ENCODE measurements at places on chromosomes 4 and X.

- peak; percentile 27 for DNase-seq
Observed at GRCh38 chr4:17347445-17347844, 164.4 kb downstream of the QDPR start.

GRCh38 chr4:131584587-131584986 is 1564.5 kb upstream of the PCDH10 start:
- DNase-seq, result peak; percentile 23

- no peak for DNase-seq
Observed at GRCh38 chrX:3659761-3660160, 53.7 kb downstream of the PRKX start.

DNA sequence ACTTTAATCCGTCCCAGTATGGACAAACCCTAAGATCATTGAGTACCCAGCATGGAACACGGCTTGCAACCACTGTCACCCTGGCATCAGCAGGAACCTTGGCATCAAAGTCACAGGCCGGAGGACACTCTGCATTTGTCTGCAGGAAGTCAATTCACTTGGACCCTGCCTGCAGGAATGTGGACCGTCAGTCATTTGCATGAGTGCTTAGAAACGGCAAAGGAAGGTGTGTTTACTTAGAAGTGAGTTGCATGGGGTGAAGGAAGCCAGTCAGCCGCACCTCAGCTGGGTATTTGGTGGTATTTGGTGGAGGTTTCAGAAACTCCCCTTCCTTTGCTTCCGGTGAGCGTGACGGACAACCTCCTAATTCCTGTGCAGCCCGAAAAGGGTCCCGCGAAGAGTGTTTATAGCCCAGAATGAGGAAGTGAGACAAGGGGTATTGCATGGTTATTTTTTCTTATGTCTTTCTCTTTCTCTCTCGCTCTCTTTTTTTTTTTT is 15.5 kb downstream of the P2RY8 start:
- DNase-seq, result no peak

DNA sequence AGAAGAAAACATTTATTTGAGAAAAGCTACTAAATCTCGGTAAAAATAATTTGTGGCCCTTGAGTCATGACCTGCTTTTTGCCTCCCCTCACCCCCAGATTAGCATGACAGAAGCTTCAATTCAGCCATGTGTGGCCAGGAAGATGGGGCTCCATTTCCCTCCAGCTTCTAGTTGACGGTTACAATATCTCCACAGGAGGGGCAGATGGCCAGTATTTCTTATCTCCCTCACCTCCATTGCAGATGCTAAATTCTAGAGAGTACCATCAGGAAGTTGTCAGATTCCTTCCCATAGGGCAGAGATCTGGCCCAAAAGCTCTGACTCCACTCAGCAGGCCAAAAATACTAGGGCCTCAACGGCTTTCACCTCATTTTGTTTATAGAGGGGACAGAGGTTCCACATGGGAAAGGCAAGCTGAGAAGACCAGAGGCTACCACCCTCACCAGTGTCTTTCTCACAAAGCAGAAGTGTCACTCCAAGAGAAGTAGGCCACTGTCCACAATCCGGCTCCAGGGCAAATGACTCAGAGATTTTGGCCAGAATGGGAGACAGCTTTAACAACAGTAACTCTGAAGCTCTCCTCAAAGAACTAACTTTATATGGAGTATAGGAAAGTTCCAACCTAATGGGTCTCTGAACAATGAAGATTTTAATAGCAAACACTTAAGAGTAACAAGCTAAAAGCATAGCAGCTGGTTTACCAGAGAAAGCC is 108.3 kb downstream of the TBC1D19 start:
- no peak for DNase-seq

- no peak for DNase-seq
Observed at GRCh38 chrX:115499112-115499805, 61.7 kb upstream of the PLS3 start.

GRCh38 chrX:21490341-21490740 is 116.1 kb downstream of the CNKSR2 start:
- no peak for DNase-seq

GRCh38 chr4:185761352-185762235 is 50.4 kb downstream of the SORBS2 start:
- DNase-seq, result no peak

GRCh38 chr4:126986005-126986404 is 646.8 kb upstream of the INTU start:
- no peak for DNase-seq

GRCh38 chrX:146264763-146265375 is 447.2 kb downstream of the SLITRK2 start:
- peak; percentile 24 for DNase-seq

GRCh38 chr4:143424276-143424675 is 87.6 kb downstream of the GAB1 start:
- no peak for DNase-seq

DNA sequence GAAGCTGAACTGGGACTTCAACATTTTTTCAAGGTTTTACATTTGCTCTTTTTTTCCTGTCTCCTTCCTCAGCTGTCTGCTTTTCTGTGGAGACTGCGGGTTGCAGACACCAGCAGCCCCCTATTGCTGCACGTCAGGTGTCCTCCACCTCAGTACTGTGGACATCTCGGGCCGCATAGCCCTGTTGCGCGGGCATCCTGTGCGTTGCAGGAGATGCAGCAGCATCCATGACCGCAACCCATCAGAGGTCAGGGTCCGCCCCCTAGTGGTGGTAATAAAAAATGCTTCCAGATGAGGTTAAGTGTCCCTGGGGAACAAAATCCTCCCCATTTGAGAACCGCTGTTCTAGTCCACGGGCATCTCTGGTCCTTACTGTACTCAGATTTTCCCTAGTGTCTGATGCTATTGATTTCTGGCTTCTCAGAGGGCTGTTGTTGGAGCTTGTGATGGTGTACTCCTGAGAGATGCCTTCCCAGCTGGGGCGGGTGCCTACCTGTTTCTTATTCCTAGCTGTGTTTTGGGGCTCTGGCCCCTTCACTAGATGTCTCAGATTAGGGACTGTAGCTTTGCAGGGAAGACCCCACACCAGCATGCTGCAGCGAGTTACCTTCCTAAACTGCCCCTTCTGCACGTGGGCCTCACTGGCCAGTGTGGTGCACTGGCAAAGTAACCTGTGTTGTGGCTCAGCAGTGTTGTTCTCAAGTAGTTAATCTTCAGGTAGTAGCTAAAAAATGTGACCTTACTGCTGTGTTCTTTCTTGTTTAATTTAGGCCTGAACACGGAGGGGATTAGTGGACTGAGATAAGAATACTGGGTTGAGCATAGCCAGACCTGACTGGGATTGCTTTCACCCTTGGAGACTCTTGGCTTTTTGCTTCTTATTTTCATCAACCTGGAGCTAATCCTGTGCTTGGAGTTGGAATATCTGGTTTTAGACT is 28.2 kb downstream of the NSD2 start:
- peak; percentile 62 for DNase-seq

GRCh38 chr4:54683616-54684346 is 26.0 kb downstream of the KIT start:
- no peak for DNase-seq

DNA sequence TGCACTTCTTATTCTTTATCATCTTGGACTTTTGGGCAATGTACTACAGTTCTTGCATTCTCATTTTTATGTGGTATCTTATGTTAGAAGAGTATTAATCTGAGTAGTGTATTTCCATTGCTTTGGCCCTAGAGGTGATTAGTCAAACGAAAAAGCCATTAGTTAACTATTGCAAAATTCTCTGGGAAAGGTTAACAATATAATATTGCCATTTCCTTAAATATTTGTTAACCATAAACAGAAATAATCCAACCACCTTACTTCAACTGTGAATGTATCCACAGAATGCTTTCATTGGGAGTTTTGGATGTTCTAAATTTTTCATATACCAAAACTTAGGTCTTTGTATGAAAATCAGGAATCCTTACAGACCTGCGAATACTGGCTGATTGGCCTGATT is 294.6 kb upstream of the UGT8 start:
- DNase-seq, result no peak

- DNase-seq, result no peak
Observed at GRCh38 chrX:9372866-9373265, 92.0 kb upstream of the TBL1X start.

GRCh38 chrX:46029777-46030176 is 515.4 kb downstream of the ZNF674 start:
- DNase-seq, result no peak

- no peak for DNase-seq
Observed at GRCh38 chrX:69741721-69742120, 125.8 kb downstream of the EDA start.

GRCh38 chr4:4677556-4678522 is 136.0 kb upstream of the STX18 start:
- DNase-seq, result peak; percentile 11

GRCh38 chrX:41067721-41068120 is 17.5 kb upstream of the USP9X start:
- DNase-seq, result no peak

- DNase-seq, result no peak
Observed at GRCh38 chr4:134089885-134090284, 111.7 kb downstream of the PABPC4L start.

DNA sequence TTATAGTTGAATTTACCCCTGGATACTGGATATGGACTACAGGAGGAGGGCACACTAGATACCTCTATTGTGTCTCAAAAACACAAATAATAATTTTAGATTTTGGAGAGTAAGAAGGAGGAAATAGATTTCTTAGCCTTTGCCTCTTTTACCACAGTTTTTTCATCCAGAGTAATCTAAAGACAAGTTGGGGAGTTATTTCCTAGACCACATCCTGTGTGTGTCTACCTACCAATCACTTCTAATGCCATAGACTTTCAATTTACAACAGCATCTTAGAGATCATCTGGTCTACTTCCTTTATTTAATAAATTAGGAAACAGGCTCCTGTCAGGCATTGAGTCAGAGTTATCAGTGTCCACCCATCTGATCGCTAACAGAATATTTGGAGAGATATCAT is 191.5 kb downstream of the EDA start:
- DNase-seq, result no peak

DNA sequence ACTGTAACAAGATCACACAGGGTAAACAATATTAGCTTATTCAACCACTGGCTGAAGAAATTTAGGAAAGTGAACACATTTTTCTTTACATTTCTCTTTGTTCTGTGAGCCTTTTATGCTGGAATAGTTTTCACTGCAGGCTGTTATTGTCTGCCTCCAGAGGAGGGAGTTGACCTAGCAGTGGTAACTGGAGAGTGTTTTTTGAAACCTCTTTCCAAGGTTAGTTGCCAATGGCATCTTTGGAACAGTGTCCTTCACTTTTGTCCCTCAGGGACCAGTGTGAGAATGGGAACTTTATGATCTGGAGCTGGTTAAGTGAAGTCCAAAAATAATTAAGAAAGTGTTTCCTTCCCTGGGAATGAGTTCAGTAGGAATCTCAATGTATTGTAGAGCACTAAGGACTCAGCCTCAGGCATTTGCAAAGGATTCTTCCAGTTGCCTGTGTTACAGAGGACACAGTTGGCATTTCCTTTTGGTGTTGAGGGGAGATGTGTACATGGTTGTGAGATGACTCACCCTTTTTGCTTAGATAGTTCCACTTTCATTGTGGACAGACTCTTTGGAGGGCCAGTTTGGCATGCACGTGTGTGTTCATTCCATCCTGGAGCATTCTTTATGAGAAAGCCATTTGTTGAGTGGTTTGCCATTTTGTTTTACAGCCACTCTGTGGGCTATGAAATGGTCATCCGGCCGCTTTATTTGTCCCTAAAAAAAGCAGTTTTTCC is 61.3 kb downstream of the AR start:
- DNase-seq, result no peak

GRCh38 chrX:150028692-150029091 is 90.4 kb upstream of the EOLA2 start:
- DNase-seq, result no peak

GRCh38 chr4:145619639-145619996 is 433 bp downstream of the MMAA start:
- DNase-seq, result no peak

Measured in NCI-H1417 (cell line).